ENCODE measurements at places on chromosomes 5 and 9. TPM values are rescaled to one million over a fixed set of nuclear protein-coding genes. Genes with fewer than 3 reads are reported as not detected.
A peak's percentile ranks its signal among the peaks of the same experiment; 100 is the strongest.

DNA sequence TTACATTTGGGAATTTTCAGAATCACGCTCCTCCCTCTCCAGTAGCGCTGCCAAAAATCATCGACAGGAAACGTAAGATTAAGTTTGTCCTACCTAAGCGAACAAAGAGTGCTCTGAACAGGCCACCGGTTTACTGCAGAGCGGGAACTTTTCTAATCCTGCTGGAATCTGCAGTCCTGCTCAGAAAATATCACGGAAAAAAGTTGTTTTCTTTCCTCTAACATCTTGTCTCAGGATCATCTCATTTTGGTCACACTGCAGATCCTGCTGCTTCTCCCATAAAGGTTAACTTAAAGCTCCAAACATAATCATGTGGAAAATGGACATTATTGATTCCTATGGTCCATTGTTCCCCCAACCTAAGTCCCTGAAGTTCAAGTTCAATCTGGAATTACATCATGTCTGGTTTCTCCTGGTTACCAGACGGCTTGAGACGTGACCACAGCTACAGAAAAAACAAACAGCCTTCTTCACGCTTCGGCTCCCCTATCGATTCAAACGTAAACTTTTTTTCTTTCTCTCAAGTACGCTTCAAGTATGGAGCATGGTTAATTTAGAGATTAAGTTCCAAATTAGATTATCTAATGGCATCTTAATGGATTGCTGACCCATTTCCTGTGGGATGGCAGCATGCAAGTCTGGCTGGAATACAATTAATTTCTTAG is 217.6 kb downstream of the NFIB start:
- H3K36me3 ChIP-seq, result no peaks in the 10 kb centered on the region
- peaks cover 40% of the 10 kb centered on the region for H3K4me1 ChIP-seq
- no peak for DNase-seq
- peak overlapping the region; percentile 9 for H3K4me3 ChIP-seq
- peak overlapping the region; percentile 81 for H3K27ac ChIP-seq

DNA sequence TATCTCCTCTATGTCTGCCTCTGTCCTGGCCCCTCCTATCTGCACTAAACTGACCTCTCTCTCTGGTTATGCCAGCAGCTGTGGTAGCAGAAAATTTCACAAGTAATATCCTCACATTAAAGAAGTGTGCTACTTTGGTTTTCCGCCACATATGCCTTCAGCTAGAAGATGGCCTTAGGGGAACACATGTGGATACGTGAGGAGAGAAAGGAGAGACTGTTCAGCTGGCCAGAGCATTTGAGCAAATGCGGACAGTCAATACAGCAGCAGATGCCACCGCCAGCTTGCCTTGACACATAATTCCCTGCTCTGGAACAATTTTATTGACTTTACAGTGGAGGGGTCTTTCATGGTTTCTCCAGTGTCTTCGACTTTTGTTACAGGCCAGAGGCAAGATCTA is 434.6 kb downstream of the TAF11L14 start:
- H3K27me3 ChIP-seq, result no peaks in the 10 kb centered on the region
- no peak for DNase-seq
- no peaks in the 10 kb centered on the region for H3K4me1 ChIP-seq
- H3K4me3 ChIP-seq, result no peak overlapping the region
- H3K36me3 ChIP-seq, result no peaks in the 10 kb centered on the region

GRCh38 chr9:18906656-18907395 is 126.2 kb downstream of the SAXO1 start:
- DNase-seq, result no peak
- no peak overlapping the region for H3K4me3 ChIP-seq
- H3K36me3 ChIP-seq, result no peaks in the 10 kb centered on the region
- no peak overlapping the region for H3K27ac ChIP-seq
- H3K27me3 ChIP-seq, result no peaks in the 10 kb centered on the region
- no peaks in the 10 kb centered on the region for H3K4me1 ChIP-seq

DNA sequence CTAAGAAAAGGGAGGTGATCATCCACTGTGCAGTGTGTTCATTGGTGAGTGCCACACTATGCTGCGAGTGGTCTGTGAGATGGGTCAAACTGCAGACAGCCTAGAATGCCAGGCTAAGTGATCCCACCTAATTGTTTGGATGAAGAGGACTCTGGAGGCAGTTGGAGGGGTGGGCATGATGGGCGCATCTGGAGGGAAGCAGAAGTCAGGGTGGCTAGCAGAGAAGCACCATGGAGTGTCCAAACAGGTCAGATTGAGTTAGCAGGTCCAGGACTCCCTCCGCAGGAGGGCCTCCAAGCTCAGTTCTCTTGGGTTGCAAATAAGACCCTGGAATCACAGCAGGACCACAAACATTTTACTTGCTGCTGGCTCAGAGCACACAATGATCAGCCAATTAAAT is 19.9 kb upstream of the ANGPTL2 start:
- H3K27ac ChIP-seq, result no peak overlapping the region
- H3K27me3 ChIP-seq, result no peaks in the 10 kb centered on the region
- no peaks in the 10 kb centered on the region for H3K4me1 ChIP-seq
- DNase-seq, result no peak
- no peak overlapping the region for H3K4me3 ChIP-seq
- H3K36me3 ChIP-seq, result no peaks in the 10 kb centered on the region

GRCh38 chr5:147452165-147452811 is 57.6 kb downstream of the DPYSL3 start:
- H3K36me3 ChIP-seq, result no peaks in the 10 kb centered on the region
- DNase-seq, result no peak
- peaks cover 24% of the 10 kb centered on the region for H3K4me1 ChIP-seq
- H3K27me3 ChIP-seq, result peaks cover 15% of the 10 kb centered on the region
- H3K4me3 ChIP-seq, result peak overlapping the region; percentile 67
- H3K27ac ChIP-seq, result no peak overlapping the region

GRCh38 chr9:16417161-16417560 is 453.3 kb downstream of the BNC2 start:
- no peak overlapping the region for H3K4me3 ChIP-seq
- peak overlapping the region; percentile 25 for H3K27ac ChIP-seq
- no peaks in the 10 kb centered on the region for H3K36me3 ChIP-seq
- no peaks in the 10 kb centered on the region for H3K27me3 ChIP-seq
- peaks cover 15% of the 10 kb centered on the region for H3K4me1 ChIP-seq

DNA sequence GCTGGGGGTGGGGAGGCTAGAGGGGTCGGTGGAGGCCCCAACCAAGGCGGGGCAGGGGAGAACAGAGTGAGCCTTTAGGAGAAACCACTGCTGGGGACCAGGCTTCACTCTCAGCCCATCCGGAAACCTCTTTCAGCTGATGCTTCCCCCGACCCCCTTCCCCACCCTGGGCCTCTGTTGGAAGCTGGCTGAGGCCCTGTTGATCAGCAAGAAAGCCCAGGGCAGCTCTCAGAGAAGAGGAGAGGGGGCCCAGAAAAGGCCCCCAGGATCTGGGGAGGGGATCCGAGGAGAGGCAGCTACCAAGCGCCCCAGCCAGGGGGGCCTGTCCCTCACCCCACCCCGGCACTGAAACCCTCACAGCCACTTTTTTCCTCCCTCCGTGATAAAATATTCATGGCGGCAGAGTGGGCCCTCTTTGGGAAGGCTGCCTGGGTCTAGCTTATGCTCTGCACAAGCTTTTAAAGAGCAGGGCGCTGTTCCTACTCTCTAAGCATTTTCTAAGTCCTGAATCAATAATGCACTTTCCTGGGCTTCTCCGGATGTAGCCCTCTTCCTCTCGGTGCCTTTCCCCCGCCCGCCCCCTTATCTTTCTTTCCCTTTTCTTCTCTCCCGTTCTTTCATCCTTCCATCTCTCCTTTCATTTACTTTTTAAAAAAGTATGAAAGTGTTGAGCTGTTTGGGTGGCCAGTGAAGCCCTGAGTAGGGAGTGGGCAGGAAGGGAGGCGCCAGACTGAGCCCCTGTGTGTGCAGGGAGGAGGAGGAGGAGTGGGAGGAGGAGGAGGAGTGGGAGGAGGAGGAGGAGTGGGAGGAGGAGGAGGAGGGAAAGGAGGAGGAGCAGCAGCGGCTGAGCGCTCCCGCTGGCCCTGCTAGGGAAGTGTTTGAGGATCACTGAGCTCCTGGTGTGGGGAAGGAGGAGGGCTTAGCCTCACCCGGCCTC is 23.5 kb downstream of the NTNG2 start:
- no peaks in the 10 kb centered on the region for H3K36me3 ChIP-seq
- H3K4me1 ChIP-seq, result no peaks in the 10 kb centered on the region
- H3K4me3 ChIP-seq, result no peak overlapping the region
- peaks cover 28% of the 10 kb centered on the region for H3K27me3 ChIP-seq

- no peak overlapping the region for H3K4me3 ChIP-seq
- DNase-seq, result no peak
- H3K27me3 ChIP-seq, result no peaks in the 10 kb centered on the region
Observed at GRCh38 chr9:136003411-136004218, 42.4 kb upstream of the UBAC1 start.

- DNase-seq, result no peak
- no peaks in the 10 kb centered on the region for H3K36me3 ChIP-seq
- H3K4me1 ChIP-seq, result no peaks in the 10 kb centered on the region
- H3K27me3 ChIP-seq, result no peaks in the 10 kb centered on the region
Observed at GRCh38 chr9:98438666-98439065, 183.2 kb upstream of the TBC1D2 start.

DNA sequence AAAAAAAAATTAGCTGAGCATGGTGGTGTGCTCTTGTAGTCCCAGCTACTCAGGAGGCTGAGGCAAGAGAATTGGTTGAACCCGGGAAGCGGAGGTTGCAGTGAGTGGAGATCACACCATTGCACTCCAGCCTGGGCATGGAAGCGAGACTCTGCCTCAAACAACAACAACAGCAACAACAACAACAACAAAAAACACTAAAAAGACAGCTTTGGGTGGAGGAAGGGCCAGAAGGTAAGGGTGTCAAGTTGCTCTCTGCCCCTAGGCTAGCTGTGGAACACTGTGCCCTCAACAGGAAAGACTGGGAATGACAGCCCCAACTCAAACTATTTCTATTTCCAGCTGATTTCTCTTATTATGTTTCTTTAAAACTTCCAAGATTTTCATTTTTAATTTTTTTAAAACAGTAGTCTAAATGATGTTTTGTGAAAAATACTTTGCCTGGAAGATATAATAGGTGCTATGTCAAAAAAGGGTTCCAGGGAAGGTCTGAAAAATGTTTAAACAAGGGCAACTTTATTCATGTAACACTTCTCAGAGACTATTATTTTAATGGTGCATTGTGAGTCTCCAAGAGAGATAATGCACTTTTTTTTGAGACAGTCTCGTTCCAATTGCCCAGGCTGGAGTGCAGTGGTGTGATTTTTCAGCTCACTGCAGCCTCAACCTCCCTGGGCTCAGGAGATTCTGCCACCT is 29.9 kb downstream of the CLINT1 start:
- H3K4me3 ChIP-seq, result no peak overlapping the region
- no peak overlapping the region for H3K27ac ChIP-seq
- peaks cover 35% of the 10 kb centered on the region for H3K4me1 ChIP-seq
- no peaks in the 10 kb centered on the region for H3K27me3 ChIP-seq
- no peak for DNase-seq
- no peaks in the 10 kb centered on the region for H3K36me3 ChIP-seq

GRCh38 chr5:177087398-177088005 is 787 bp downstream of the FGFR4 start:
- H3K4me3 ChIP-seq, result peak overlapping the region; percentile 62
- H3K36me3 ChIP-seq, result no peaks in the 10 kb centered on the region
- no peak for DNase-seq
- H3K27ac ChIP-seq, result peak overlapping the region; percentile 67

DNA sequence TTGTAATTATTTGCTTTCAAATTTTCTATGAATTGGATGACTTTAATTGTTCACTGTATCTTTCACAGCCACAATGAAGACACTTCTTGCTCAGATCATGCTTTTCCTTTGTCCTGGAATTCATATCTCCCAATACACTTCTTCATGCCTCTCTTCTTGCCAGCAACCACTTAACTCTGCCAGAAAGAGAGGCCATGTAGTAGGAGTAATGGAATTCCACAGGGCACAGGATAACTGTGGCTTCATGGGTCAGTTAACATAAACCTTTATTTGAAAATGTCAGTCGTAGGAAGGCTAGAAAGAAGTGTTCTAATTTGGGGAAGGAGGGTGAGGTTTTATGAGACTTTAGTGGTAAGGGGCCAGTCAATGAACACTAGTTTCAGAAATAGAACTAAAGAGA is 190.3 kb downstream of the TMEM167A start:
- DNase-seq, result no peak
- no peak overlapping the region for H3K4me3 ChIP-seq
- H3K36me3 ChIP-seq, result no peaks in the 10 kb centered on the region
- no peaks in the 10 kb centered on the region for H3K4me1 ChIP-seq

DNA sequence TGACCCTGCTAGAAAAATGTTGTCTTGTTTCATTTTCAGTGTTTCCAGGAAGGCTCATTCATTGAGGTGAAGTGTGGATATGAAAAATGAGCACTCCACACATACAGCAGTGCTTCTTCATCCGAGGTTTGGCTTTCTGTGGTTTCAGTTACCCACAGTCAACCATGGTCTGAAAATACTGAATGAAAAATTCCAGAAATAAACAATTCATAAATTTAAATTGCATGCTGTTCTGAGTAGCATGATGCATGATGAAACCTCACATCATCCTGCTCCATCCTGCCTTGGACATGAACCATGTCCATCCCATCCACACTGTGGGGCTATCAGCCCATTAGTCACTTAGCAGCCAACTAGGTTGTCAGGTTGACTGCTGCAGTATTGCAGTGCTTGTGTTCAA is 10.4 kb upstream of the SLC45A2 start:
- no peaks in the 10 kb centered on the region for H3K27me3 ChIP-seq
- H3K36me3 ChIP-seq, result peaks cover 14% of the 10 kb centered on the region
- H3K27ac ChIP-seq, result no peak overlapping the region
- no peak for DNase-seq

DNA sequence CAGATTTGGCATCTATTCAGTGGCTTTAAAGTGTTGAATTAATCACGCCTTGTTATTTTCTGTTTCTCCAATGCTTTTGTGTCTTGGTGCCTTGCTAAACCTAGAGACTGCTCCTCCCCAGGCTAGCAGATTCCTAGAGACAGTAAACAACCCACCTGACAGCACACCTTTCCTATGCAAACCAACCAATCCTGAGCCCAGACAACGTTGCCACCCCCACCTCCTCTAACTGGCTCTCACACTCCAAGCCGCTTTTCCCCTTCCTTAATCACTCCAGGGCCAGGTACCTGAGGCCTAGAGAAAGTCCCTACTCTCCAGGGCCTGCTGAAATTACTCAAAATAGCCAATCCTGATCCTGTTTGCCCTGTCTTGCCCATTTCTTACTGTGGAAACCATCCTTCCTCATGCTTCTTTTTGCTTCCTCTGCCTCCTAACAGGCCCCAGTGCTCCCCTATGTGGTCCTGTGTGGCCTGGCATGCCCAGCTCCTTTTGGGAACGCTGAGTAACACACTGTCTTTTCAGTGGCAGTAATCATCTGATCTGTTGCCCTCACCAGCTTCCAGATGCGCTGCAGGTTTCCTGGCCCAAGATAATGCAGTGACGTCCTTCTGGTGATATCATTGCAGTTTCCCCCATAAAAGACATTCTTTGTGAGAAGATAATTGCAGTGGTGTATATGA is 53.4 kb downstream of the GAS1 start:
- H3K4me1 ChIP-seq, result no peaks in the 10 kb centered on the region
- no peak for DNase-seq
- H3K27ac ChIP-seq, result no peak overlapping the region
- peaks cover 6% of the 10 kb centered on the region for H3K27me3 ChIP-seq
- H3K36me3 ChIP-seq, result no peaks in the 10 kb centered on the region
- H3K4me3 ChIP-seq, result no peak overlapping the region

The ATG10 gene
- total RNA-seq, result 5.4 TPM

The MARVELD2 gene
- total RNA-seq, result 26.2 TPM

The MTRR gene
- 92.9 TPM for total RNA-seq

Data from lower lobe of right lung (tissue), 2 donors.